ENCODE measurements at places on chromosomes 2 and 18.

- DNase-seq: no peak
Observed at GRCh38 chr2:224202281-224202865, 163.3 kb upstream of the SERPINE2 start.

GRCh38 chr18:79524181-79525078 lies 128.7 kb downstream of the NFATC1 start:
- peak; percentile 27 for DNase-seq

DNA sequence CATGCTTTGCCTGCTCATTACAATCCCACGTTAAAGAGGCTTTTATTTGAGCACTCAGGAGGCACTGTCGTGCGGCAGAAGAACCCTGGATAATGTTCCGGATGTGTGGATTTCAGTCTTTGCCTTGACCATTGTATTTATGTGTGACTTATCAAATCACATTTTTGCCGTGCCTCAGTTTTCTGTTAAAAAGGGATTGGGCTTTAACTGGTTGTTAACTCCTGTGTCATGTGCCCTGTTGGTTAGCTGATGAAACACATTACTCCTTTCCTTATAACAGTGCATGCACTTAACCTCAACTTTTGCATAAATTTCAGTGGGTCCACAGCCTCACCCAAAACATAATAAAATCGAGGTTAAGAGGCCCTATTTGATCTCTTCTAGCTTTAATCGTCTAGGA lies 52.7 kb downstream of the NAB1 start:
- no peak for DNase-seq

DNA sequence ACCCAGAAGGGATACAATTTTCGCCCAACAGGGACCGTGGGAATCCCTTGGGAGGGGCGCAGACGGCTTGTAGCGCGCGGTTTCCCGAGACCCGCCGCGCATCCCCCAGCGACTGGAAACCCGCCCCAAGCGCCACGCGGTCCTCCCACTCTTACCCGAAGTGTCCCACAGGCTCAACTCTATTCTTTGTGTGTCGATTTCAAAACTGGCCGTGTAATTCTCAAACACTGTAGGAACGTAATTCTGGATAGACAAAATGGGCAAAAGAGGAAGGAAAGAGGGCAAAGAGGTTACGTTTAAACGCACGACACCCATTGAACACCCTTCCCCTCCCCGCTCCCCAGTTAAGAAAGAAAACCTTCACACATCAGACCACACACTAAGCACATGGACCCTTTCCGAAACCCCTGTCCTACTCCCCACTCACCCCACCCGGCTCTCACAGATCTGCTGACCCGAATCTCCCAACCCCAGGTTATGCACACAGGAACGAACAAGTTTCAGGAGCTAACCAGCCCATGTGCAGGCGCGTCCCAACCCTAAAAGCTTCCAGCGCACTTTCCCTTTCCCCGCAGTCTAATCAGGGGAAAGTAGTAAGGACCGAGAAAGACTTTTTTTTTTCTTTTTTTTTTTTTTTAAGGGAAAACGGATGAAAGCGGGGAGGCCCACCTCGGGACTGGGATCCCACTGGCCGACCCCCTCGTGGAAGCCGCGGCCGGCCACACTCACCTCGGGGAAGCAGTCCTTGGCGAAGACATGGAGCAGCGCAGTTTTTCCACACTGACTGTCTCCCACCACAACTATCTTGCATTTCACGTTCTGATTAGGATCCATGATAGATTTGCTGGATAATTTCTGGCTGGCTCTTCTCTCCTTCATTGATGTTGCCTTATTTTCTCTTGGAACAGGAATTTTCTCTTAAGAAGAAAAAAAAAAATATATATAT lies 655 bp downstream of the RND3 start:
- no peak for DNase-seq

Data from posterior cingulate gyrus (tissue), 11 donors.